ENCODE measurements at places on chromosomes 6 and 20.

DNA sequence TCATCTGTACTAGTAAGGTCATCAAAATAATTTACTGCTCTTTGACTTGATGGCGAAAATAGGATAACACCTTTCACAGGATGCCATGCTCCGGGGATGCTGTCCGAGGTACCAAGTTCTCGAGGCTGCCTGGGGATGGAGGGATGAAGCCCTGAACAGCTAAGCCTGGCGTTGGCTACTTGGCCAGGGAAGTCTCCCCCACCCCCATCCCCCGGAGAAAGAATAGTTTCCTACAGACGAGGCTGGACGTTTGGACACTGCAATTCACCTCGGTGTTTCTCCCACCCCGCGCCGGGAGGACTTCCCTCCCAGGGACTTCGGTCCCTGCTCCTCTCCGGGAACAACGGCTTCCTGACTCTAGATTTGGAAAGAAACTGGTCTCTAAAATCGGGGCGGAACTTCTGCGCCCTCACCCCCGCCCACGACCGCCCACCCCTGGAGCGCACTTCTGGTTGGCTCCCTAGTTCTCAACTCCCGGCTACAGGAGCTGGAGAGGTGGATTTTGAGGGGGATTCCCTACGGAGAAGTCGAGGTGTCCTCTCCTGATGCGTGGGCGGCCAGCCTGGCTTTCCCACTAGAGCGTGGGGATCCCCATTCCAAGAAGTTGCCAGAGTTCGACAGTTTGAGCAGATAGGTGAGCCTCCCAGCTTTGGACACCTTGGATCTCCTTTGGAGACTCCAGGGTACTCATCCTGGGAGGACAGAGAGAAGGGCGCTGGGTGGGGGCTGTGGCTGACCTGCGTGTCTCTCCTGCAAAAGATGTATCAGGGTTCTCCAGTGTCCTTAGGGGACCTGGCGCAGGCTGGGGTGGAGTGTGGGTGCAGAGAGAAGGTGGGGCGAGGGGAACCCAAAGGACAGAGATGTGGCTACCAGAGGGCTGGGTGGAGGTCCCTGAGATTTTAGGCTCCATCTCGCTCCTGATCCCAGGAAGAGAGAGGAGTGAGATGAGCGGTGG, 1.1 kb downstream of the PCSK2 start:
- no peak for DNase-seq

GRCh38 chr6:3252369-3252768, 6.4 kb upstream of the PSMG4 start:
- DNase-seq = no peak

DNA sequence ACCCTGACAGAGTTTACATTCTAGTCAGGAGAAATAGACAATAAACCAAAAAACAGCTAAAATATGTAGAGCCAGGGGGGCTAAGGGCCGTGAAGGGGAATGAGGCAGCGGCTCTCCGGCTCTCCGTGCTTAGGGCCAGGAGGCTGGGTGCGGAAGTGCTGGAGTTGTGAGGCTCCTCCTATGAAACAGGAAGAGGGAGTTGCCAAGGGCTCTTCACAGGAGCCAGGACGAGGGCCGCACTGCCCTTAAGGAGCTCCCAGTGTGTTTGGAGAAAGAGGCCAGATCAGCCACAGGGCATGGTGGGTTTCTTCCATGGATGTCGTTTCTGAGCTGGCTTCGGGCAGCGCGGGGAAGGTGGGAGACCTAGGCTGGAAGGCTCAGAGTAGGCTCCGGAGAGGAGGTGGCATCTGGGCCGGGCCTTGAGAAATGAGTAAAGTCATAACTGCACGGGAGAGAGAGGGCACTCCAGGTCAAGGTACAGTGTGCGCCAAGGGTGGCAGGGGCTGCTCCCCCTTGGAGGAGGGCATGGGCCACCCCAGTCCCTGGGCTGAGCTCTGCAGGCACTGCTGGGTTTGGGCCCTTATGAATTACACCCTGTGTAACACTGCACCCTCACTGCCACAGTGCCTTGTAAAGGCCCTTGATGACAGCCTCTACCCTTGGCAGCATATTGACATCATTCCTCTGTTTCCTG, 20.8 kb upstream of the MLN start:
- no peak for DNase-seq

DNA sequence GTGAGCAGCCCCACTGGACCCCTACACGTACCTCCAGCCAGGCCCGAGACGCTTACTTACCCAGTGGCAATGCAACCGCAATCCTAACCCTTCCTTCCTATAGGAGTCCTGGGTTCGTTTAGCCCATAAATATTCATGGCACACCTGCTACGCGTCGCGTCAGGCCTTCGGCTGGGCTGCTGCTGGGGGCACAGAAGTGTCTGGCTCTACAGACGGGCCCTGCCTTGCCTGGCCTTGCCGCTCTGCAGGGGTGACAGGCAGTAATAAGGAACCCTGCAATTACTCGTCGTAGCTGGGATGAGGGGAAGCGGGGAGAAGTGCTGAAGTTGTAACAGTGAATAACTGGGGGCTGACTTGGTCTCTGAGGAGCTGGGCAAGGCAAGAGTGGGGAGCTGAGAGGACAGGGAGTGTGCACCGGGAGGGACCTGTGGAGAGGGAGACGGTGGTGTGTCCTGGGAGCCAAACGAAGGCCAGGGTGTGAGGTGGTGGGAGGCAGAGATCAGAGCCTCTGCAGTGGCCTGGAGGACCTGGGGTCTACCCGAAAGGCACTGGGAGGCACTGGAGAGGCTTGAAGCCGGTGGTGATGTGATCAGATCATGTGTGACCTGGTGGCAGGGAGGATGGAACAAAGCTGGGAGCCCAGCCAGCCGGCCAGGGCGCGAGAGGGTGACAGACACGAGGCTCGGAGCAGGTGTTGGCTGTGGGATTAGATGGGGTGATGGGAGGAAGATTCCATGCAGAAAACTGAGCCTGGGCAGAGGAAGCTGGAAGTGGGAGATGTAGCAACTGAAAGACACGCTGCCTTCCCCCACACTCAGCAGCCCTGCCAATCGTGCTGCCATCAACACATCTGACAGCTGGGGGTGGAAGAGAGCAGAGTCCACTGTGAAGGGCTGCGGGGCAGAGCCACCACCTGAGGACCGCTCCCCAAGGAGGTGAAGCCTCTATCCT, 36.4 kb downstream of the PSMG4 start:
- no peak for DNase-seq

- DNase-seq = no peak
These were observed 26.8 kb downstream of the HS3ST5 start for GRCh38 chr6:114315831-114316595.

DNA sequence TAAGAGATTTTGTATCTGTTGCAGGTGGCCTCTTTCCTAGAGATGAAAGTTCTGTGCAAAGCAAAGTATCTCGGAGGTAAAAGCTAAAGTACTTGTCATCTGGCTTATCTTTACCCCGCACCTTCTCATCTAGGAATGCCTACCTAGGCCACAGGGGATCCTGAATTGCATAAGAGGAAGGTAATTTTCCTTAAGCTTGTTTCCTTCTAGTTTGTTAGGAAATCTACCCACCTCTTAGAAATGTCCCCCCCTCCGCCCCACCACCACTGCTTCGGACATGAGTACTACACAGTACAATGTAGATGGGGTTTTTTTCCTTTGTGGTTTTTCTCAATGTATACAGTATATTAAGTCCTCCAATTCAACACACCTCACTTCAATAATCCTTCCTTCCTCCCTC, 21.5 kb downstream of the FOXC1 start:
- DNase-seq = no peak

- no peak for DNase-seq
These were observed 100.7 kb upstream of the GMDS start for GRCh38 chr6:2346078-2346477.
